ENCODE measurements at places on chromosomes 16 and 17.
A peak's percentile ranks its signal among the peaks of the same experiment; 100 is the strongest.

DNA sequence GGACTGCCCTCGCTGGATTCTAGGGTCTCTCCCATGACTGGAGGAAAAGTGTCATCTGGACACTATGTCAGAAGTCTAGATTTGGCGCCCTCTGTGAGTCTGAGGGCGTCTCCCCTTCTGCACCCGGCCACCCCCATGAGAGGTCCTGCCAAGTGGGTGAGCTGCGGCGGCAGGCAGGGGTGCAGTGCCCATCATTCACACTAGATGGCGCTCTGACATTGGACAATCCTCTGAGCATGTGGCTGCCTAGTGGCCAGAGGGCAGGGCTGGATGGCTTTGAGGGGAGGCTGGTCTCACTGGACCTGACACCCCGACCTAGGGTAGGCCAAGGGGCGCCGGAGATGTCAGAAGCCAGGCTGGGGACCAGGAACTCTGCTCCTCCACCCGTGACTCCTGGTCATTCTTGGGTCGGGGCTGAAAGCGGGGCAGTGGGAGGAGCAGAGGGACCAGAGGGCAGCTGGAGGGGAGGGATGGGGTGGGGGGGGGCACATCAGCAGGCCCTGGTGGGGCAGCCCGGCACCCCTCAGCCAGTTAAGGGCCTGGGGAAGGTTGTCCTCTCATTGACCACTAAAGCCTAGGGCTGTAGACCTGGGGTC is 28.0 kb downstream of the MRM1 start:
- peak; percentile 93 for DNase-seq

GRCh38 chr17:19424934-19425868 is 14.2 kb downstream of the RNF112 start:
- no peak for DNase-seq

DNA sequence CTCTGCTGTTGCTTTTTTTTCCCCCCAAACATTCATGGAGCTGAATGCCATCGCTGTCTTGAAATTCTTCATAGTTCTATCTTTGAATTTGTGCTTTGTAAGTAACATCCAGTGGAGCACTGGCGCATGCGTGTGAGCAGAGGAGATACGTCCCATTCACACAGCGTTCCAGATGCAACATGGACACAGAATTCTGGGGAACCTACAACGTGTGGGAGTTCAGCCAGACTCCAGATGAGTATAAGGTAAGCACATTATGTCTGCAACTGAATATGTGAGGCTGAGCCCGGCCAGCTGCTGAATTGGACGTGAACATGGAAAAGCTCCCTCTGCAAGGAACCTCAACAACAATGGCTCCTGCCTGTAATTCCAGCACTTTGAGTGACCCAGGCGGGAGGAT is 4.3 kb upstream of the ATP1B2 start:
- DNase-seq = no peak

DNA sequence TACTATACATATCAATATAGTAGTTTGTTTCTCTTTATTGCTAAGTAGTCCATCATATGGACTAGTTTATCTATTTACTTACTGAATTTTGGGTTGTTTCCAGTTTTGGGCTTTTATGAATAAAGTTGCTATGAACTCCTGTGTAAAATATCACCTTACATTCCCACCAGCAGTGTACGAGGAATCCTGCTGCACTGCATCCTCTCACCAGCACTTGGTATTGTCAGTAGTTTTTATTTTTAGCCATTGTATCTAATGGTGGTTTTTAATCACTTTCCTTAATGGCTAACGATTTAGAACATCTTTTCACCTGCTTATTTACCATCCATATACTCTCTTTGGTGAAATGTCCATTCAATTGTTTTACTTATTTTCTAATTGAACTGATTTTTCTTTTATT is 24.0 kb downstream of the CDC27 start:
- DNase-seq = no peak

Data from GM03348 (cell line).